Anterior cingulate cortex (tissue), 58 donors: ENCODE measurements at places on chromosomes 2 and 18.

GRCh38 chr2:7744827-7745226 is 827.6 kb downstream of the RNF144A start:
- no peak for DNase-seq

DNA sequence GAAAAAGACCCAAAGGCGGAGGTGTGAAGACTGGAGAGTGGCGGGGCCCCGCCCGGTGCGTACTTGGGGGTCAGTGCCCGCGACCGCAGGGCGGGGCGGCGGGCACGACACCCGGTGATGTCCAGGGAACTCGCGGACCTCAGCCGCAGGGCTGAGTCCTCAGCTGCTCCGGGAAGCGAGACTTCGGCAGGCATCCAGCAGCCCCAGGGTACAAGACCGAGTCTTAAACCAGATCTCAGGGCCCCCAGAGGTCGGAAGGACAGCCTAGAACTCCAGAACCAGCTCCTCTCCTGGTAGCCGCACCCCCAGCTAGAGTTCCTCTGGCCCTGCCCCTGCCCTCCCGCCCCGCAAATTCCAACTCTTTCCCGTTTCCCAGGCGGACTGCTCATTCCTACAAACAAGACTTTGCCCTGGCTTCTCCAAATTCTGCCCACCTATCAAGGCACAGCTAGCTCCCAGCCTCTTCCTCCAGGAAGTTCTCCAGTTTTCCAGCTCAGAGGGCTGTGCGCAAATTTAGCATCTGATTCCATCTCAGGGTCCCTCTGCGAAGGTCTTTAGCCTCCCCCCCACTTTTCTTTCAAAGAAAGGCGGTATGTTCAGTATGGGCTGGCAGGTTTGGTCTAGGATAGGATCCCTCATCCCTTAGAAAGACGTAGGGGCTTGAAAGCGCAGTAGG is 26.0 kb upstream of the NOTO start:
- DNase-seq: no peak

DNA sequence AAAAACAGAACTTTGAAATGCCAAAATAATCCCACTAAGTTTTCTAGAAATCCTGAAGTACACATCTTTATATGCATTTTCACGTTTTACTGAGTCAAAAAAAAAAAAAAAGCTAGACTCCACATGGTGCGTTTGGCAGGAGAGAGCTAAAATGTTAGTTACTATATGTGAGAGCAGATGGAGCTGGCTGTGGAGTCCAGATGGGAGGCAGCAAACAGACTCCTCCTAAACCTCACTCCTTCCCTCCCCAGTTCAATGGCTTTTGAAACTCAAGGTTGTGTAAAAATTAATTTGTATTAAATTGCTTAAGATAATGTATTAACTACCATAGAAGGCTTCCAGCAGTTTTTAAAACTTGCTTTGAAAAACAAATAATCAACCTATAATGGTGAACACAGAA is 248.8 kb downstream of the AGPS start:
- DNase-seq: no peak

DNA sequence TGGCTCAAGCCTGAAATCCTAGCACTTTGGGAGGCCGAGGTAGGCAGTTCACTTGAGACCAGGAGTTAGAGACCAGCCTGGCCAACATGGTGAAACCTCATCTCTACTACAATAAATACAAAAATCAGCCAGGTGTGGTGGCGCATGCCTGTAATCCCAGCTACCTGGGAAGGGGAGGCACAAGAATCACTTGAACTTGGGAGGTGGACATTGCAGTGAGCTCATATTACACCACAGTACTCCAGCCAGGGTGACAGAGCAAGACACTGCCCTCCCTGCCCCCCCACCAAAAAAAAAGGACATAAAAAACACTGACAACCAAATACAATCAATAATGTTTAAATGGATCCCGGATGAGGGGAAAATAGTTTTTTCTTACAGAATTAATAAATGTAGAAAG is 7.8 kb downstream of the TIA1 start:
- no peak for DNase-seq

DNA sequence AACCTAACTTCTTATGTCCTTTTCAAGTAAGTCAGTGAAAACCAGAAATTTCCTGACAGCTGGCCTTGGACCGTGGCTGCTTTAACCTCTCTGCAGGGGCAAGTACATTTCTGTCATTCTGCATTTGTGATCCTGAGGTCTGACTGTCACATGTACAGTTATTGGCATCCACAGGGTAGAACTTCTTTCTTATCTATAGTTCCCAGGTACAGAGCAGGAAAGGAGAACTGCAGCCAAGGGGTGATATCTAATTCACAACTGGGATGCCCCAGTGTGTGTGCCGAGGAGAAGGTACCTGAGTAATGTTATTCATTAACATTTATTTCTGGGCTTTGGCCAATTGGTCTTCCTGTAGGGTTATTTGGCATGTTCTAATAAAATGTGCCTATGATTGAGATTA is 468.9 kb downstream of the PARD3B start:
- DNase-seq: no peak

DNA sequence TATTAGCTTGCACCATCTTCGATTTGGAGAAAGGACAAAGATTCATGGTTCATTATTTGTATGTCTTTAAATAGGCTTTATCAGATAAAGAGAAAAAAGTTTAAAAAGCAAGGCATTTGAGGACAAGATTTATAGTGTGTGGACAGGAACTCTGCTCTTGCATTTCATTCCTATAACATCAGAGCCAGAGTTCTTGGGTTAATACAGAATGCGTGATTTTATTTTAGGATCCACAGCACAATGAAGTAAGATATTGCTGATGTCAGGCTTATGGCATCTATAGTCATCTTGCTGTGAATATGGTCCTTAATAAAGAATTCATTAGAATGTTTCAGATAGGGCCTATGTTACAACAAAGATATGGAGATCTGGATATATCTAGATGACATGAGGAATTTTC is 19.7 kb downstream of the RASGRP3 start:
- no peak for DNase-seq

DNA sequence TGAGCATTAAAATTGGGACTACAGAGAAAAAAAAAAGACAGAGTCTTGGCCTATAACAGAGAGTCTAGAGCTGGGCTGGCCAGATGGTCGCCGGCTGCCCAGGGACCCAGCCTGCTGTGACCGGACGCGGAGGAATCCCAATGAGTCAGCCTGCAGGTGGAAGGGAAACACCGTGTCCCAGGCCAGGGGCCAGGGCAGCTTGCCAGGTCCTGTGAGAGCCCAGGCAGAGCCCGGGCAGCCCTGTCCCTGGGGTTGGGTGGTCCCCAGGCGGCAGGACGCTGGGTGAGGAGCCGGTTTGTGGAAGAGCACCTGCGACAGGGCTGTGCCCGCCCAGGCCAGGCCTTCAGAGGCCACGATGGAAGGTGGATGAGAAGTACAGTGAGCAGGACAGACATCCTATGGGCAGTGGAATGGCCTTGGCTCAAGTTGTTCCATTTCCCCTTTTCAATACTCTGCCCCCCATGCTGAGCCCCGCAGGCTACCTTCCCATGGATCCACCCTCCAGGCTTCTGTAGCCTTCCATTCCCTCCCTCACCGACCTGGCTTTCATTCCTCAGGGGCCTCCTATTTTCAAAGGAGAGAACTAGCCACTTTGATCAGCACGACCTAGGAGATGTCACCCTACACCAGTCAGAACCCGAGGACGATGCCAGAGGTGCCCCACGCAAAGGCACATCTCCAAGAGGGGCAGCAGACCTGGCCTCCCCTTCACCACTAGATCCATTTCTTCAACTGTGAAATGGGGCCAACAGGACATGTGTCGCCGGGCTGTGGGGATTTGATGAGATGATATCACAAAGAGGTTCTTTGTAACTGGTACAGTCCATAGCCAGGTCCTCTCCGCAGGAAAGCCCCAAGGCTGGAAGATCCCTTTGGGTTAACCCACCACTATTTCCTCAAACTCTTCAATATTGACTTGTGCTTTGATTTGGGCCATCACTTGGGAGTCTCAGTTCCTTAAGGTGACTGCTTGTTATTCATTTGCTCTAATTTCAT is 87.5 kb downstream of the POLR1A start:
- DNase-seq: peak; percentile 20
